ENCODE measurements at places on chromosomes 5 and 9.

DNA sequence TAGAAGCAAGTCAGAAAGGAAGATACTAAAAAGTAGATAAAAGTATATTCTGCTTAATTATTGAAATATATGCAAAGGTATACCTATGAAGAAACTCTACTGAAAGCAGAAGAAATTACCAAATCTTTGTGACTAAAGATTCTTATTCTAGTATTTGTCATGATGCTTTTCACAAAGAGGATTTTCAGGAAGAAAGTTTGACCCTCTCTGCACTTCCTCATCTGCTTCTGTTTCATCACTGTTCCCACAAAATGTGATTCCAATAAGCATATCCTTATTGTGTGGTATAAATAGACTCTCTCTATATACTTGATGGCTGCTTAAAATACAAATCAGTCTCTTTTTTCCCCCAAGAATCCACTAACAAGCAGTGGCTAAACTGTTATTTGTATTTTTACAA lies 2139.6 kb upstream of the ACO1 start:
- DNase-seq: no peak

GRCh38 chr5:172641359-172642050 lies 442 bp downstream of the NEURL1B start:
- no peak for DNase-seq

- no peak for DNase-seq
Measured at GRCh38 chr5:57716661-57717060, 234.1 kb upstream of the ACTBL2 start.

DNA sequence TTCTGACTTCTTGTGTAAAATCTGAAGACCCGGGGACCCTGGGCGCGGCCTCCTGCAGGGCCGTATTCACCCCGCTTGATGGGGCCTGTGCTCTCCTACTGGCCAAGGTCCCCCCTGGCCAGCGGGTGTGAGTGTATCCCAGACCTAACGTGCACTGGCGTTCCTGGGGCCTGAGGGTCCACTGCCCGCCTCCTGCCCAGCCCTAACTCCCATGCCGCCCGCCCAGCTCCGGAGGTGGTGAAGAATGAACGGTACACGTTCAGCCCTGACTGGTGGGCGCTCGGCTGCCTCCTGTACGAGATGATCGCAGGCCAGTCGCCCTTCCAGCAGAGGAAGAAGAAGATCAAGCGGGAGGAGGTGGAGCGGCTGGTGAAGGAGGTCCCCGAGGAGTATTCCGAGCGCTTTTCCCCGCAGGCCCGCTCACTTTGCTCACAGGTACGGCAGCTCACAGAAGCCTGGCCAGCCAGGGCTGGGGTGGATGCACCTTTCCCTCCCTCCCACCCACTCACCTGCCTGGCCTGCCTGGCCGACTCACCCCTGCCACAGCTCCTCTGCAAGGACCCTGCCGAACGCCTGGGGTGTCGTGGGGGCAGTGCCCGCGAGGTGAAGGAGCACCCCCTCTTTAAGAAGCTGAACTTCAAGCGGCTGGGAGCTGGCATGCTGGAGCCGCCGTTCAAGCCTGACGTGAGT lies 9.5 kb downstream of the GRK6 start:
- DNase-seq: no peak

- DNase-seq: no peak
Measured at GRCh38 chr9:135962696-135963307, 1.6 kb upstream of the UBAC1 start.

GRCh38 chr9:137095664-137096517 lies 9.1 kb downstream of the MAN1B1 start:
- DNase-seq: no peak

GRCh38 chr5:52895572-52896413 lies 93.4 kb upstream of the ITGA2 start:
- DNase-seq: no peak

DNA sequence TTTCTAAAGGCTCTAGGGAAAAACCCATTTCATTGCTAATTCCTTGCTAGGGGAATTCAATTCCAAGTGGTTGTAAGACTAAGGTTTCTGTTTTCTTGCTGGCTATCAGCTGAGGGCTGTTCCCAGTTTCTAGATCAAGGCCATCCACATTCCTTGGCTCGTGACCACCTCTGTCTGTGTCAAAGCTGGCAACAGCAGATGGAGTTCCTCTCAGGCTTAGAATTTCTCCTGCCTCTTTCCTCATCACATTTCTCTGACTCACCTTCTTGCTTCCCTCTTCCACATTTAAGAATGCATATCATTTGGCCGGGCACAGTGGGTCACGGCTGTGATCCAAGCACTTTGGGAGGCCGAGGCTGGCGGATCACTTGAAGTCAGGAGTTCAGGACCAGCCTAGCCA lies 19.0 kb downstream of the DAB2IP start:
- DNase-seq: no peak

DNA sequence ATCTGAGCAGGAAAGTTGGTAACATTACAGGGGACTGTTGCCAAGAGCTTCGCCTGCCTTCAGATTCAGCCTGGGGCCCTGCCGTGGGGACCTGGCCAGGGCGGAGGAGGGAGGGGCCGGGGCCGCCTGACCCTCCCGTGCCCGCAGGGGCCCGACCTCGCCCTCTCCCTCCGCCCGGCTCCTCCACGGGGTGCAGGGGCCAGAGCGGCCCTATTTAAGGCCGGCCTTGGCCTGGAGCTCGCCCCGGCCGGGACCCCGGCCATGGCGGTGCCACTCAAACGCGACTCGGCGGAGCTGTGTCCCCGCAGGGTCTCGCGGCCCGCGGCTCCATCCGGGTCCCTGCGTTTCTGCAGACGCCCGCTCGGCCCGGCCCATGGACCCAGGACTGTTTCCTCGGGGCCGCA lies 757 bp downstream of the TMEM250 start:
- DNase-seq: no peak

- DNase-seq: no peak
Measured at GRCh38 chr9:4042231-4042630, 257.6 kb downstream of the GLIS3 start.

- DNase-seq: no peak
Measured at GRCh38 chr9:124105266-124105665, 93.7 kb downstream of the LHX2 start.

GRCh38 chr5:74262544-74263207 lies 377.9 kb downstream of the ENC1 start:
- DNase-seq: no peak

- no peak for DNase-seq
Measured at GRCh38 chr5:144390133-144390532, 219.5 kb downstream of the KCTD16 start.

DNA sequence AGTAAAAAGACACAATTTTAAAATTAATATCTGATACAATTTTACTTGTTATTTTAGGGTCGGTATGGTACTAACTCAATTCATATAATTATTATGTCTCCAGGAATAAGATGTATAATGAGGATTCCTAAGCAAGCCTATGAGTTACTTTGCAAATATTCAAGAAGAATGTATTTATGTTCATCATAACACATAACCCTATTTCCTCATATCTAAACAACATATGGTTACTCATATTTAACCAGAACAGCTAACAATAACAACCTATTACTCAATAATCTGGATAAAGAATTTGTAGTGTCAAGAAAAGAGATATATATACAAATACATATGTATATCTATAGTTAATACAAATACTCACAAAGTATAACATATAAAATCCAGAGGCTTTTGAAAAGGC lies 285.9 kb downstream of the ARL15 start:
- DNase-seq: no peak

DNA sequence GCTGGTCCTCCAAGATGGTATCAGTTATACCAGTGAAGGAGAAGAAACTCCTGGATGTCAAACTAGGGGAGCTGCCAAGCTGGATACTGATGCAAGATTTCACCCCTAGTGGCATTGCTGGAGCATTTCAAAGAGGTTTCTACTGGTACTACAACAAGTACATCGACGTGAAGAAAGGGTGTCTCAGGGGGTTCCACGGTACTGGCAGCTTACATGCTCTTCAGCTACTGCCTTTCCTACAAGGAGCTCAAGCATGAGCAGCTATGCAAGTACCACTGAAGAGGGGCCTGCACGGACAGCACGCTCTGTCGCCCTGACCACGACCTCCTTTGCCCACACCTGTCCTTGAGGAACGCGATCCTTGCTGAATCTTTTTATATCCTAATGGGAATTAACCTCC lies 19.5 kb downstream of the ACTL7B start:
- DNase-seq: no peak

DNA sequence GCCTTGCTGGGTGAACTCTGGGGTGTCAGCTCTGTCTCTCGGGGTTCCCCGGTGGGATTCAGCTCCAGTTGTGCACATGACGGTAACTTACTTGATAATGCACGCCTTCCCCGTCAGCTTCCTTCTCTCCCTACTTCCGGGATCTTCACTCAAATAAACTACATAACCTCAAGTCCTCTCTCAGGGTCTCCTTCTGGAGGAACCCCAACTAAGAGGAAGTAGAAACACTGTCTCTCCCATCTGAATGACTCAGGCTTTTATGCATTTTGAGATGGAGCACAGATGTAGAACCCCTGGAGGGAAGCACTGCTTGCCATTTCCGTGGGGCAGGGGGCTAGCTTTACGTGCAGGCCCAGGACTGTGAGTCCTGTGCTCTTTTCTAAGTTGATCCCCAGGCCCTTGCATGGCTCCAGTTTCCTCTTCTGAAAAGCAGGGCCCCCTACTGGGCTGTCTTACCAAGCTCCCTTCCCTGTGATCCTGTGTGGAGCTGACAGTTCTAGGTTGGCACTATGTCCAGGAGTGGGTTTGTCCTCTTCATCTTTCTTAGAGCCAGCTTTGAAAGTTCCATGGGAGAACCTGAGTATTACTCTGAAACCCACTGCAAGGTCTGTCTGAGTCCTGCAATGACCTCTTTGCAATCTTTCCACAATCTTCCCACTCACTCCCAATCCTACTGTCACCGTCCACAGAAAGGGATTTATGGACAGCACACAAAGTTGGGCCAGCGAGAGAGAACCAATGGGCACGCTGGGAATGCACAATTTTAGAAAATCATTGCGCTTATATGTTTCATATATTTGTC lies 17.7 kb downstream of the S1PR3 start:
- DNase-seq: no peak

- no peak for DNase-seq
Measured at GRCh38 chr9:109640580-109641371, 139.2 kb upstream of the PALM2AKAP2 start.

- no peak for DNase-seq
Measured at GRCh38 chr5:110031402-110032140, 341.8 kb downstream of the MAN2A1 start.

- no peak for DNase-seq
Measured at GRCh38 chr9:12708562-12709298, 15.5 kb downstream of the TYRP1 start.

- no peak for DNase-seq
Measured at GRCh38 chr5:133129289-133129688, 77.5 kb downstream of the HSPA4 start.

- DNase-seq: no peak
Measured at GRCh38 chr5:174315871-174316270, 270.4 kb downstream of the NSG2 start.

DNA sequence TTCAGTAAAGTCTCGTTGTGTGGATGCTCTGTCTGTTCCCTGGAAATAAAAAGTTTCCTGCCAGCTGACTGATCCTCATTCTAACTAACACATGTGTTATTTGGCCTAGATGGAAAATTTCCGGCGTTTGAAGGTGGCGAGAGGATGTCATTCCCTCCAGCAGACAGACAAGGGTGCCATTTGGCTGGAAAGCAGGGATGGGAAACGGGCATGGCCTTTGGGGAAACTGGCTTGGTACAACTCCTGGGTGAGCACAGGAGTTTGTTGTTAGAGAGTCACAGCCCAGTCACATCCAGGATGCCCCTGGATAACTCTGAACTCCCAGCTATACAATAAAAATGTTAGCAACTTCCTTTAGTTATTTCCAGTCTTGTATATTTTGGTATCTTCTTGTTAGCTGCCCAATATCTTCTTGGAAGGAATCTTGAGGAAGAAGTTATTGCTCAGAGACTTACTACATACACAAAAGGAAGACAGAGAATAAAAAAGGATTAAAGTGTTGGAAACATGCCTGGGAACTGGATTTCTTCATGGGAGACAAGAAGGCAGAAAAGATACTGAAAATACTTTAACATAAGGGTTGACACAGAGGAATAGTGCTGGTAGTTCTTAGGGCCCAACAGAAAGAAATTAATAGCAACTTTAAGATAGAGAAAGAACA lies 41.9 kb downstream of the TEK start:
- no peak for DNase-seq

DNA sequence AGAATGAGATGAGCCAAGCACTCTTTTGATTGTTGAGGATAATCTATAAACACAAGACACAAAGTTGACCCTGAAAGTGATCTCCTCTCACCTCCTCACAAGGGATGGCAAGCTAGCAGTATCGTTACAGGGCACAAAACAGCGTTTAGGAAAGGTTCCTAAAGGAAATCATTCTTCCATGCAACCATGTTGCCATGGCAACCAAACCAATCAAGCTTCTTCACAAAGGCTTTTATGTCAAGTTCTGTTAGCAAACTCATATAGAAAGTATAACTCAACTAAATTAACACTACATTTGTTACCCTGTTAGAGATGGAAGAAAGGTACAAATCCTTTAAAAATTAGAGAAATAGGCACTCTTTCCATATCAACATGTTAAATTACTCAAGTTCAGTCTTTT lies 1016.8 kb upstream of the DMAC1 start:
- peak; percentile 31 for DNase-seq

DNA sequence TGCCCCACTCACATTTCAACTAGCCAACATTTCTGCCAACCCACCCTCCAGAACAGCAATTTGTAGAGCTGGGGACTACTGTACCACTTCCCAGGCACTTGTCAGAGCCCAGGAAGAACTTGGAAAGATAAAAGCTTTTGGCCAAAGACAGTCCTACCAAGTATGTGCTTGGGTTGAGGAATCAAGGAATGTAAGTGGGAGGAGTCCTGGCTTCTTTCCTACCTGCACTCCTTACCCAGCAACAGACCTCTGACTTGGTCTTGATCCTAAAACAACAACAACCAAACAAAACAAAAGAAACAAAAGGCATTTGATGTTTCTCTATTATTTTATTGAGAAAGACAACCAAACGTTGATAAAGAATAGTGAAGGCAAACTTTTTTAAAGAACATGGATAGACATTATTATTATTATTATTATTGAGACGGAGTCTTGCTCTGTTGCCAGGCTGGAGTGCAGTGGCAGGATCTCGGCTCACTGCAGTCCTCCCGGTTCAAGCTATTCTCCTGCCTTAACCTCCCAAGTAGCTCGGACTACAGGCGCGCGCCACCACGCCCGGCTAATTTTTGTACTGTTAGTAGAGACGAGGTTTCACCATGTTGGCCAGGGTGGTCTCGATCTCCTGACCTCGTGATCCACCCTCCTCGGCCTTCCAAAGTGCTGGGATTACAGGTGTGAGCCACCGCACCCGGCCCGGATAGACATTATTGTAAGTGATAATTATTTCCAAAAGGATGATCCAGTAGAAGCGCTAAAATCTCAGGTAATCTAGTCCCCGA lies 33.5 kb downstream of the ANXA2R start:
- DNase-seq: no peak

DNA sequence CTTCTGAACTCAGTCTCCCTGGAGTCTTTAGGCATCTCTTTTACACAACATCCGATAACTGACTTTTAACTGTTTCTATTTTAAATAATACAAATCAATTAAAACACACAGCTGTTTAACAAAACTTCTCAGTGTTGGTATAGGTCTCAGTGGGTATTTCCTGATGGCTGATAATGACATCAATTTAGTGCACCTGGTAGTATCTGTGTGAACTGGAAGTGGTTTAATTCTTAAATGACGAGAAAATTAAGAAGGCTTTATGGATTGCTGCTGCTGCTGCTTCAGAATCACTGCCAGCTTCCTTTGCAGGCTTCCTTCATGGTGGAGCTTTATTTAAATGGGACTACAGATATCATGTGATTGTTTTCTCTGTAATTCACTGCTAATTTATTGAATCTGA lies 92.3 kb downstream of the RPS23 start:
- no peak for DNase-seq
